ENCODE measurements at places on chromosomes 6 and 20.

DNA sequence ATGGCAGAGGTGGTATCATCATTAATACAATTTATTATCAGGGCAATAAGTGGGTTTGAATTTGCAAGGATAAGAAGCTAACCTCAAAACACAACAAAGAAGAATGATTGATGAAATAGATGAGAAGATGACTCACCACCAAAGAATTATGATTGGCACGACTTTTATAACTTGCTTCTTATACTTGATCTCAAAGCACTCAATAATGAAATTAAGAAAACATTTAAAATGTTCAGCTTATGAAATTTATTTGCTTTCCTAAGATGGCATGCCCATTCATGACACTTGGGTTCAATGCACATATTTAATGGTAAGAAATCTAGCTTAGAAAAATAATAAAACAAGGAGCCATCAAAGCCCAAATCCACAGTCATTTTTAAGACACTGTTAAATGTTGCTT, 477.5 kb downstream of the GJA1 start:
- no peak for DNase-seq

DNA sequence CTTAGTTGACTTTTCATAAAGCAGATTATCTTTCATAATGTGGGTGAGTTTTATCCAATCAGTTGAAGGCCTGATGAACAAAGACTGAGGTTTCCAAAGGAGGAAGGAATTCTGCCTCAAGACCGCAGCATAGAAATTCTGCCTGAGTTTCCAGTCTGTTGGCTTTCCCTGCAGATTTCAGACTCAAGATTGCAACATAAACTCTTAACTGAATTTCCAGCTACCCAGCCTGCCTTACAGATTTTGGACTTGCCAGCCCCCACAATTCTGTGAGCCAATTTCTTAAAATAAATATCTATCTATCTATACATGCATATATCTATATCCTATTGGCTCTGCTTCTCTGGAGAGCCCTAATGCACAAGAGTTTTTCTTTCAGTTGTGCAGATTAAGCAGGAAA, 57.3 kb upstream of the SMLR1 start:
- DNase-seq = no peak

DNA sequence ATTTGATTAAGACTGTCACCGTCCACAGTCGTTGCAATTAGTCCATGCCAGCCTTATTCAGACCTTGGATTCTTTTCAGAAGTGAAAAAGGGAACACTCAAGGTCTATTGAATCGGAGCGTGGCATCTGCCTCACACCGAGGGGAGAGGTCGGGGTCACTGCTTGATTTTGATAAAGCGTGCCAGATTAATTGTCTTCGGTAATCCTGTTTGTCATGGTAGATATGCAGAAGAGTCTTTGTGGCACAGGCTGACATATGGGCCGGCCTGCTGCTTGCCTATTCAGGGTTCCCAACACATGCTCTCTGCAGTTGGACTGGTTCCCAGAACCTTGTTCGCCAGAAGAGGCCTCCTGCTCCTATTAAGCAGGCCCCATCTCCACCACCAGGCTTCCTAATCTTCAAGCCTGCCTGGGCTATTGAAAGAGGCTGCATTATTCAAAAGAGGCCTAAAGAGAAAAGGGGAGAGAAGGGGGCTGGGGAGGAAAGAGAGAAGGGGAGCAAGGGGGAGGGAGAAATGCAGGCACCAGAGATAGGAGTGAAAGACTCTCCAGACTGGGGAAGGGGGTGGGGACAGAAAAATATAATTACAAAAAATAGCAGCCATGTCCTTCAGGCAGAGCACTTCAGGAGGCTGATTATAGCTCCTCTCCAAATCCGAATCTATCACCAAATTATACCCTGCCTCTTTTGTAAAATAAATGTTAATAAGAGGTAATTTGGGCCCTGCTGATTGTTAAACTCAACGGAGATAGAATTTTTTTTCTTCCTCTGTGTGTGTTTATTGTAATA, 611.3 kb downstream of the HDGFL1 start:
- no peak for DNase-seq

- no peak for DNase-seq
Measured at GRCh38 chr20:10239954-10240353, 21.3 kb downstream of the SNAP25 start.

GRCh38 chr20:50099113-50099512, 13.8 kb downstream of the UBE2V1 start:
- no peak for DNase-seq

GRCh38 chr6:108168090-108168463, 2.3 kb downstream of the NR2E1 start:
- DNase-seq = no peak

- no peak for DNase-seq
Measured at GRCh38 chr20:48064929-48065328, 279.6 kb upstream of the SULF2 start.

GRCh38 chr6:24536466-24536865, 41.7 kb downstream of the ALDH5A1 start:
- no peak for DNase-seq

GRCh38 chr6:52317211-52317610, 32.7 kb upstream of the MCM3 start:
- DNase-seq = no peak

DNA sequence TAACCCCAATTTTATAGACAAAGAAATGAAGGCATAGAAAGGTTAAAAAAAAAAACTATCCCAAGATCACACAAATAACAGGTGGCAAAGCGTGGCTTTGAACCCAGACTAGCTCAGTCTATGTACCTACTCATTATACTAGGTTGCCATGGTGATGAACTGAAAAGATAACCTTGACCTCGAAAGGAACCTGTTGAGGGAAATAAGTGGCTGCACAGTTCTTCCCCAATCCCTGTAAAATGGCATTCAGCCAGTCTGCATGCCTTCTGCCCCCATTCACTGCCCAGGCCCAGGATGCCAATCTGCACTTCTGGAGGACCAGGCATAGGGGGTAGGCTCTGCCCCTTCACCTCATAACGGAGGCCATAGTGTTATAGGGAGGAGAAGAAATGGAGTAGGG, 295.2 kb downstream of the PTPRT start:
- no peak for DNase-seq

GRCh38 chr6:113634352-113635163, 222.6 kb upstream of the MARCKS start:
- no peak for DNase-seq

- no peak for DNase-seq
Measured at GRCh38 chr6:166476061-166476591, 93.4 kb upstream of the MPC1 start.

DNA sequence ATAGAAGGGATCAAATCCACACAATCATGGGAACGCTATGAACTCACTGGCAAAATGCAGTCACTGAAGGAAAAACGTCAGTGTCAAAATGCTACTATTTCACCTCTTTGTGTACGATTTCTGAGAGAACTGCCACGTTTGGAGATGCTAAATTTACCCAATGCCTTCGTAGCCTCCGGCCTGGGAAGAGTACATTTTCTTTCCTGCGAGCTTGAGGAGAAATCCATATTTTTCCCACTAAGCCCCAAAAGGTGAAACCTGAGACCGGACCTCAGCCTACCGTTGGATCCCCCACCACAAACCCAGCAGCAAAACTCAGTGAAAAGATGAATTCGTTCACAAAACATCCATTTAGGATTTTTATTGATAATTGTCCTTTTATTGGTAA, 131.7 kb downstream of the GPX5 start:
- DNase-seq = no peak

DNA sequence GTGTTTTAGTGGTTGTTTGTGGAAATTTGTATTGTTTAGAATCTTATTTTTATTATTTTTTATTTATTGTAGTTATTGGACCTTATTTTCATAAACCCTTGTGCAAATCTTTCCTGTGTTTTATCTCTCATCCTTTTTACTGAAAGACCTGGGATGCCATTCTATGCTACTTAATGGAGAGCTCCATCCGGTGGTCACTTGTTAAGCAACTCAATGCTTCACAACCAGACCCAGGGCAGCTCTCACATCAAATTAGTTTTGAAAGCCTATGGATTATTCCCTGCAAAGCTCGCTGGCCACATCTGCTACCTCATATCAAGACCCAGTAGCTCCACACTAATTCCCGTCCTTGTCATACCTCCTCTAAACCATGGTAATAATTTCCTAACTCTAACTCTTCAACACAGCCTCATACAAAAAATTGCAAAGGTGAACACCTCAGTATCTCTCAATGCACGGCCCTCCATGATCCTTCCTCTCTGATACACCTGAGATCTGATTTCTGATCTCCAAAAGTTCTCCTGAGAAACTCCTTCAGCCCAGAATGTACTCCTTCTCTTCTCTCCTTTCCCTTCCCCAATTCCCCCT, 296.6 kb upstream of the MANEA start:
- DNase-seq = no peak

DNA sequence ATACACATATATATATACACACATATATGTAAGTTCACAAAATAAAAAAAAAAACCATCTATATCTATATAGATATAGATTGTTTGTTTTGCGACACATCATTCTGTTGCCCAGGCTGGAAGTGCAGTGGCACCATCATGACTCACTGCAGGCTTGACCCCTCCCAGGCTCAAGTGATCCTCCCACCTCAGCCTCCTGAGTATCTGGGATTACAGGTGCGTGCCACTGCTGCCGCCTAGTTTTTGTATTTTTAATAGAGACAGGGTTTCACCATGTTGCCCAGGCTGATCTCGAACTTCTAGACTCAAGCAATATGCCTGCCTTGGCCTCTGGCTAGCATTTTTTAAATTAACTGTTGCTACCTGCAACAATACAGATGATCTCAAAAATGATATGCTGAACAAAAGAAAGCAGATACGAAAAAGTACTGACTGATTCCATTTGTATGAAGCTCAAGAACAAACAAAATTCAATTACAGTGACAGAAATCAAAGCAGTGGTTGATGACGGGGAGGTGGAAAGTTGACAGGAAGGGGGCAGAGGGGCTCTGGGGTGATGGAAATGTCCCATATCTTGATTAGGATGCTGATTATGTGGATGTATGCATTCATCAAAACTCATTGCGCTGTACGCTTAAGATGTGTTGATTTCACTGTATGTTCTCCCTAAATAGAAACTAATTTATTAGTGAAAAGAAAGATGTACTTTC, 49.6 kb downstream of the ATXN1 start:
- no peak for DNase-seq

DNA sequence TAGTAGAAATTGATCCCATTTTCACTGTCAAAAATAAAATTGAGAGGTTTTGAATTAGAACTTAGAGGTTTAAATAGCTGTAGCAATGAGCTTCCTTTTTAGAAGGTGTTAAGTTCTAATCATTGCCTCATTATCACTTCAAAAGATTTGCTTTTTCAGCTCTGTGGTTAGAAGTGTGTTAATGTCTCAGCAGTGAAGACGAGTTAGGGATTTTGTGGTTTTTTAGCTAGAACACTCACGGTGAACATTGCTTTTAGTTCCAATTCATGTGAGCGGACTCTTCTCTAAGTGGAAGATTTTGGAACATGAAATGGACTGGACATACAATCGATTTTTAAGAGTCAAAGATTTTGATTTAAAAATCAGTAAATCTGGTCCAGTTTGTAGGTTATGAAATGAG, 12.7 kb upstream of the IFNGR1 start:
- DNase-seq = no peak

- no peak for DNase-seq
Measured at GRCh38 chr20:2086177-2086979, 15.2 kb upstream of the STK35 start.

DNA sequence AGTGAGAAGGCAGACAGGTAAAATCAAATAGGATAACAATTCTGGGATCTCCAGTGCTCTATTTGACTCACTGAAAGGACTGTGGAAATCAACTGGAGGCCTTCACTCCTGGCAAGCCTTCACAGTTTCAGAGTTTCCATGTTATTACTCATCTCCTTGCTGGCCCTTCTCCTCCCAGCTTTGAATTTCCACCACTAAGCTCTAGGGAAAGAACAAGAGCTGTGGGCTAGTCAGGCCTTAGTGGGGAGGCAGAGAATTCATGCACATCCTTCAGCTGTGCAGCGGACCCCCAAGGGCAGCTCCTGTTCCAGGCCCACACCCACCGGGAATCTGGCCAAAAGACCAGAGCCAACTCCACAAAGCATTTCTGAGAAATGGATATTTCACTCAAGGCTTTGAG, 26.0 kb downstream of the MYLIP start:
- DNase-seq = no peak

DNA sequence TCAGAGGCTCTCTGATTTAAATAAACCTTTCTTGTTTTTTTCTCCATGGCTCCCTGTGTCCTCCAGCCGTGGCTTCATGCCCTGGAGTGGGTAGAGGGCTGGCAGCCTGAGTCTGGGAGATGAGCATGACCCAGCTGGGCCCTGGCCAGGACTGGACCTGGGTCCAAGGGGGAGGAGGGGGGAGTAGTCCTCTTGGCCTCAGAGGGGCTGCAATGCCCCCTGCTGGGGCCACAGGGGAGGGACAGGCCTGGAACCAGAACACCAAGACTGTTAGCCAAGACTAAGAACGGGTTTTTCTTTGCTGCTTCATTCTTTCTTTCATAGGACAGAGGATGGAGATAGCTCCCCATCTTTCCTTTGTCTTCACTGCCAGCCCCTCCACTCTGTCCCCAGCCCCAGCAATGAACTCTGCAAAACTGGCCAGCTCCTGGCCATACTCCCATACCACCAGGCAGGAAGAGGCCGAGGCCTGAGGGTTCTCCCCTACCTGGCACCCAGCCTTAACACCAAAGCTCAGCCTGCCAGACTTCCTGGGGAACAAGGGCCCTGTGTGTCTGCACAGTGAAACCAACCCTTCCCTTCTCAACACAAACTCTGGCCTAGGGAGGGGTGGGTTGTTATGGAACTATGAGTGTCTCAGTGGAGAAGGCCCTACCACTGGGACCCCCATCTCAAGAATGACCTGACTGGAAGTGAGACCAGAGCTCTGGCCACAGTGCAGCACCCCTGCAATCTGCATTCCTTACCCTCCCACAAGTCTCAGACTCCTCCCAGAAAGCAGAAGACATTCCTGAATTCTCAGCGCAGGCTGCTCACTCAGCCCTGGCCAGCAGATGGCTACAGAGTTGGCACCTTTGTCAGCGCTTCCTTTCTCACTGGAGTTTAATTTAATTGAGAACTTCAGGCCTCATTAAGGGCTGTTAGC, 11.0 kb downstream of the SLC29A1 start:
- no peak for DNase-seq

DNA sequence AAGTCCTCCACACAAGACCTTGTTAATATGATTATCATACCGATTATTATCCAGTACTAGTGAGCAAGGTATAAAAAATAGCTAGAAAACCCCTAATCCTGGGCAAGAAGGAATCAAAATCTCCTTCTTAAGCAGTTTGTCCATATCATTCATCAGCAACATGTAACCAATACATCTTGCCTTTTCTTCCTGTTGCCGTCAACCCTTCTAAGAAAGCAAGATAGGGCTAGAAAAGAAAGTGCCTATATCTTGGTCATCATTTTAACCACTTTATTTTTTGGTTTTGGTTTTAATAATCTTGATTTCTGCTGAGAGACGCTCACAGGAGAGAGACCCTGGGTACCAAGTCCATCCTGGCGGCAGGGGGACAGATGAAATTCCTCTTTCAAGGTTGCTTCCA, 27.2 kb upstream of the PREX1 start:
- no peak for DNase-seq

Data from stimulated activated CD4-positive, alpha-beta T cell treated with anti-CD3 and anti-CD28 coated beads, TNF-alpha, amount 100 ng/mL, for 48 hours (primary cell).